Bronchial smooth muscle cell (primary cell): ENCODE measurements at places on chromosomes 6 and 20. TPM values are rescaled to one million over a fixed set of nuclear protein-coding genes. Genes with fewer than 3 reads are reported as not detected.

Gene IRF4
- 0.63 and 3.3 TPM in 2 replicates for total RNA-seq

Gene NEU1
- 73.7 and 87.3 TPM in 2 replicates for total RNA-seq

Gene HLA-DPA1
- total RNA-seq, result 2.4 TPM in 1 of 2 replicates, not detected in the other

Gene C6orf163
- 1.4 and 2.4 TPM in 2 replicates for total RNA-seq

Gene EGFL8
- total RNA-seq, result 1.6 and 2.4 TPM in 2 replicates

Gene ZNF334
- 2.4 and 7.0 TPM in 2 replicates for total RNA-seq
